ENCODE measurements at places on chromosomes 2 and 18.

DNA sequence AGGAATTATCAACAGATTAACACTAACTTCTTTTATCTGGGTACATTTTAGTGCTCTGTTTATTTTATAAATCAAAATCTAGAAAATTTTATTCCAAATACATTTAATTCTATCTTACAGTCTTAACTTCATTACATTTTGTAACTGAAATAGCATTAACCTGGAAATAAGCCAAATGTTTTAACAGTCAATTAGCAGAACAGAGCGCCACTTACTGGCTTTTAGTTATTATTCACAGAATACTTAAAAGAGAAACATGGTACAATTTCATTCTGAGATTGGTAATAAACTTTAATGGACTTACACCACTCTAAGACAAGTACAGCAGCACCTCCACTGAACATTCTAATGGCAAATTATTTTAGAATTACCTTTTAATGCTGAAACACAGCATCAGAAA is 38.6 kb downstream of the SS18 start:
- no peak for DNase-seq

DNA sequence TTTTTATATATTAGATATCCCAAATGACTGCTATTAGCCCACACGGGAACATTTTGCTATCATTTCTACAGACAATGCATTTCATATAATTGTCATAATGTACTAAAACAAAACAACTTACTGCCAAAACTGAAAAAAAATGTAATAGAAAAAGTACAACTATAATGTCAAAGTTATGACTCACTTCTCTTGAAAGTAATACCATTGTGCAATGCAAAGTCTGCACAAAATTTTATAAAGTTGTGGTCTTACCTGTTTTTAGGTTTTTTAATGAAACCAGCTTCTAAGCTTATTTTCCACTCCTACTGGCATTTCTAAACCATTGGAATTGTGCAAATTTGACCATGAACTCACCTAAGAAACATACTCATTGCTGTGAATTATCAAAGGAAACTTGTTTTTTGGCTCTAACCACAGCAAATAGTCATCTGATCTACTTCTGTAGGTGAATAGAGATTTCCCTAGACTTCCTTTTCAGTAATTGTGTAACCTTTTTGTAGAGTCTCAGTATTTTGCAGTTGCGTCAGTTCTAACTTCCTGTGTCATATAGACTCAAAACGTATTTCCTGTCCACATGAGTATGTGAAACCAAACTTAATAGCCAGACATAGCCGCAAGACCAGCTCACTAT is 31.9 kb upstream of the TFPI start:
- no peak for DNase-seq

DNA sequence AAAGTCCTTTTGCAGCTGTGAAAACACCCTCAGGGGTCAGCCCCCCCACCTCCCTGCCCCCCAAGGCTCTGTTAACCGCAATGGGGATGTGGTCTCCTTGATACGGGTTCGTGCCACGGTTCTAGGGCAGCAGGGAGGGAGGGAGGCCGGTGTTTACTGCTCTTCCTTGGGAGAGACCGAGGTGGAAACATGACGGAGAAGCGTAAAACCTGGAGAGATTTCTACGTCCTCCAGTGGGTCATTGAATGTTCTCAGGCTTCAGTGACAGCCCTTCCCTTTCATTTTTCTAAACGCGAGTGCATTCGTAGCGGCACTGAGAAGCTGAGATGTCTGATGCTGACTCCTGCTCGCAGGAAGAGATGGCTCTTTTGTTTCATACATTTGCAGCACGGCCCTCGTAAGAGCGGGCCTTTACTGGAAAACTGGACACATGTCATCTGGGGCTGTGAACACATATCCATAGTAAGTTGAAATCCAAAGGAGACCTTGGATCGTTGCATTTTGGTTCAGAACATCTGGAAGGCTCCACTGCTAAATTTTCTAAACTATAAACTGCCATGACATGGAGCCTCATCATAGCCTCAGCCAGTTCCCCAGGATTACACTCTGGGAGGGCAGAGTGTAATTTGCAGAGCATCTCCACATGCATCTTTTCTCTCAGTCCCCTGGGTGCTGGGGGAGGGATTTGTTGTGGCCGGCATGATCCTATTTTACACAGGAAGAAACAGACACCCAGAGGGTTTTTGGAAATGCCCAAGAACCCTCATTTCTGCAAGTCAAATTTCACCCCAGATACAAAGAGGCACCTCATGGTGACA is 40.6 kb upstream of the HDAC4 start:
- DNase-seq = no peak

DNA sequence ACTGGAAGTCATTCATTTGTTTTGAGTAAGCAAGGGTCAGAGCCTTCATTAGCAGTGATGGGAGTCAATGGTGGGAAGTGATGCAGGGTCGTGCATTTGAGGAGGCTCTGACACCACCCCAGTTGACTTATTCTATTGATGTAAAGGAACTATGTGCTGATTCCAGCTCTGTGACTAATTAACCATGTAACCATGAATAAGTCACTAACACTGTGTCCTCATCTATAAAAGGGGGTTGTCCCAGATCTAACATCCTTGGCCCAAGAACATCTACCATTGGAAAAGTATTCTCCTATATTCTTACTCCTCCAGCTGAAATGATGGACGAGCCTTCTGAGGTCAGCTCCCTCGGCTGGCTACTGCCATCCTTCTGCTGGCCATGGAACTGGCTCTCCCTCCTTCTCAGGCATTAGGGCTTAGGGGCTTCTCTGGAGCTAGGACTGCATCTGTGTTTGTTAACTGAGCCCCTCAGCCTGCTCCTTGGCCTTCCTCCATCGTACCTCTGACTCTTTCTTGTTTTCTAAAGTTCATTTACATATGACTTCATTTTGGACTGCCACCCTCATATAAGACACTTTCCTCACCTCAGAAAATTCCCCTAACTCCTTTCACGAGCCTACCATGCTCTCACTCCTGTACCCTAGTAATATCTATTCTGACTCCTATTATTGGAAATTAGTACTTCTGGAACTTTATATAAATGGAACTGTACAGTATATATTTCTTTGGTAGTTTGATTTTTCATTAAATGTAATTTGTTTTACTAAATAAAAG is 115.5 kb downstream of the KCTD1 start:
- DNase-seq = no peak

Data from urothelium cell line (cell line).